Stimulated activated CD8-positive, alpha-beta memory T cell treated with anti-CD3 and anti-CD28 coated beads, Interleukin-4, amount 100 ng/mL, for 48 hours (primary cell): ENCODE measurements at places on chromosomes 2 and 18.

DNA sequence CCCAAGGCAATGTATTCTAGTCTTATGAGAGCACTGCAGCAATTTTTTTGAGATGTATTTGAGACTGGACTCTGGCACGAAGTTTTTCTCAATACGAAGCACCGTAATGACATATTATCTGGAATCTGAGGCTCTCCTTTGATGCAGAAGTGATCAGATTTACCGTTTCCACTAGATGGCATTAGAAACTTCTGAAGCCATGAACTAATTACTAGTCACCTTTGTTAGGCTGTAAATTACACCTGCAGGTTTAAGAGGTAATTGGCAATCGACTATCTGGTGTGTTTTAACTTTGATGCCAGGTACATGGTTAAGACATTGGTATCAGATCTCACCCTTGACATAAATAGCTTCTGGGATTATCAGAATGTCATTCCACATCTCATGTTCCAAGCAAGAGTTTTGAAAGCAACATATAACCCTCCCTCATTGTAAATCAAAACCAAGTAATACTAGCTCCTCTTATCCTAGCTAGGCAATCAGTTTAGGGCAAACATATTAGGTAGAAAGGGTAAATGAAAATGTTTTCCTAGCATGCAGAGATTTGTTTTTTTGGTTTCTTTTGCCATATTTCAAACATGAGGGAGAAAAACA, 254.6 kb upstream of the SPRED2 start:
- DNase-seq, result no peak

DNA sequence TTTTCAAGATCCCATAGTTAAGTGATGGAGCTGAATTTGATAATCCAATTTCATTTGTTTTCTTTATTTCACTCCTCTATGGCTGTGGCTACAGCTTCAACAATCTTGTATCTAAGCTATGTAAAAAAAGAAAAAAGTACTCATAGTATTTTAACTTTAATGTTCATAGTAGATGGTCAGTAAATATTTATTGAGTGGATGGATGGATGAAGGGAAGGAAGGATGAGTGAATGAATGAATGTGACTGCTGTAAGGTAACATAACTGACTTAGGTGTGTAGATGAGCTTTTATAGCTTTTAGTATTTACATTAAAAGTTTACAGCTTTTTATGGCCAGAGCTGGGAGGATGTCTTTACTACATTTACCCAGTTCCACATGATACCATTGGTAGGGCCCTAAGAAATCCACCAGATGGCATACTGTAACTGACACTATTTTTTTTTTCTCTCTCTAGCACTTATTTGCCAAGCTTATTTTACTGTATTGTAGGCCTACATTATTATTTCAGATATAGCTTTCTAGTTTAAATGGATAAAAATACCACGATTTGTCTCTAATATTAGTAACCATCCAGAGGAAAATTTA, 13.4 kb upstream of the HRH4 start:
- DNase-seq, result no peak

- DNase-seq, result no peak
Observed at GRCh38 chr2:9355716-9356115, 67.6 kb downstream of the ITGB1BP1 start.

- DNase-seq, result no peak
Observed at GRCh38 chr2:23073671-23074070, 311.3 kb upstream of the KLHL29 start.

DNA sequence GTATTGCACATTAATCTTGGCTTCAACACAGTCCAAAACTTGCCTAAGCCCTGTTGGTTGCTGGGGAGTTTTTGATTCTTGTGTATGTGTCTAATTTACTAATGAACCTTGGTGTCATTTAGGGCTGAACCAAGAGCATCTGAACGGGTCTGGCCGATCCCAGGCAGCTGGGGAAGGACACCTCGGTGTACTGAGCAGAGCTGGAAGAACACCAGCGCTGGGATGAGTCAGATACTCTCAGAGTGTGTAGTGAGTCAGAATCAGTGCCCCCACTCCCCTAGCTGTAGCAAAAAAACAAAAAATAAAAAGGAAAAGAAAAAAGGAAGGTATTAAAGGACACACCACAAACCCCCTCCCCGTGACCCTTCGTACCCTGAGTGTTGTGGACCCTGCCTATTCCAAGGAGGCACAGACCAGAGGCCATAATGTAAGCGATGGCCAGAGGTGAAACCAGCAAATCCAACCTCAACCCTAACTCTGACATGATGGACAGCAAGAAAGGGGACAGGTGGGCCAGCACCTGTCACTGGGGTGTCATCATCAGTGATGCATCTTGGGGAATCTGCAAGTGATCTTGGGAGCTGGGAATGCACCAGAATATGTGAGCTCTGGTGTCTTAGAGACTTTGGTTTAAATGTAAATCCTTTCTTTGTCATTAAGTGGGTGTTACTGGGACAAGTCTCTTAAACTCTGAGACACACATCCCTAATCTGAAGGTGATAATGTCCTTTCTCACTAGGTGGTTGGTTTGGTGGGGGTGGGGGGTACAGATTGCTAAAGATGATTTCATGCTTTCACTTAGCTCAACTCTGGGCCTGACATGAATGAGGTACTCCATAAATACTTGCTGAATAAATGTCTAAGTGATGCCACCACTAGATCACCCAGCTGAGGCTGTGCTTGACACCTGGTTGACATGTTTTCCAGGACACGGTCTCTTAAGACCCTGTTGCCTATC, 34.2 kb upstream of the NCOA1 start:
- DNase-seq, result peak; percentile 30

- DNase-seq, result no peak
Observed at GRCh38 chr18:64180617-64181016, 31.7 kb upstream of the LINC00305 start.
